GM12864 (cell line): ENCODE measurements at places on chromosomes 7 and 10.

GRCh38 chr10:112098682-112099081 lies 84.9 kb downstream of the GPAM start:
- DNase-seq = no peak

DNA sequence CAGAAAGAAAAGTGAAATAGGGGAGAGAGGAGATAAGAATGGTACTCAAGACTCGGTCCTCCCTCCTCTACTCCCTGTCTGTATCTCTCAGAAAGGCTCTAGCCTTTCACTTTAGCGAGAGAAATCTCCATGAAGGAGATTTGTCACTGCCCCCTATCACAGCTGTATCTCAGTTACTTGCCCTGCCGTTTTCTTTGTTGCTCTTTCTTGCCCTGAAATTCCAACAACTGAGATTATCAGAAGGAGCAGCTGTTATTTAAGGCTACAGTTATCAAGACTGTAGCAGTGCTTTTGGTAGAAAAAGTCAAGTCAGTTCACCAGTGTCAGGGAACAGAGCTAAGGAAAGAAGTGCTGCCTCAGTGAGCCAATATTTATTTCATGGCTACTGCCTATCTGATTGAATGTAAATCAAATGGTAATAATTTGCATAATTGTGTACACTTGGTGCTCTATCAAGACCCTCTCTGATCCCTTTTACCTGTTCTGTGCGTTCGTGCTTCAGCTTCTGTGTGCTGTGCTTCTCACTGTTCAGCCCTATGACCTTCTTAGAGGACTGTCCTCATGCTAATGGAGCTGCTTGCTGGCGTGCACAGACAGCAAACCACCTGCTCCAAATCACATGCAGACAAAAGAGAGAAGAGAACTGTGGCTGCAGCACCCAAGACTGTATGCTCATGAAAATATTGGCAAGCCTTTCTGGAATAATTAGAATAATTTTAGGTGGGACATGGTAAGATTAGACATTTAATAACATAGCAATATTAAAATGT lies 180.2 kb upstream of the FAM3C start:
- no peak for DNase-seq

DNA sequence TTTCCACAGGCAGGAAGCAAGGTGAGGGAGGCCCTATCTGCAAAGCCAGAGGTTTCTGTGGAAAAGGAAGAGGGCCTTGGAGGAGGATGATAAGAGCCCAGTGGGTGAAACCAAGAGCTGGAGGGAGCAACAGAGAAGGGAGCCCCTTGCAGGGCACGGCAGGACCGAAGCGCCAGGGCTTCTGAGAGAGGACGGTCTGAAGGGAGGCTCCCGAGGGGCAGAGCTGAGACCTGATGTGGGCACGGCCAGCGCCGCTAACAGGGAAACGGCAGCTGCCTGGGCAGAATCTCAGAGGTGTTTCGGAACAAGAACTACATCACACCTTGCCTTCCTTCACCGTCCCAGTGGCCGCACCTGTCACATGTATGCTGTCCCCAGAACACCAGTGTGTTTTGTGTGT lies 144.3 kb upstream of the ADARB2 start:
- no peak for DNase-seq

DNA sequence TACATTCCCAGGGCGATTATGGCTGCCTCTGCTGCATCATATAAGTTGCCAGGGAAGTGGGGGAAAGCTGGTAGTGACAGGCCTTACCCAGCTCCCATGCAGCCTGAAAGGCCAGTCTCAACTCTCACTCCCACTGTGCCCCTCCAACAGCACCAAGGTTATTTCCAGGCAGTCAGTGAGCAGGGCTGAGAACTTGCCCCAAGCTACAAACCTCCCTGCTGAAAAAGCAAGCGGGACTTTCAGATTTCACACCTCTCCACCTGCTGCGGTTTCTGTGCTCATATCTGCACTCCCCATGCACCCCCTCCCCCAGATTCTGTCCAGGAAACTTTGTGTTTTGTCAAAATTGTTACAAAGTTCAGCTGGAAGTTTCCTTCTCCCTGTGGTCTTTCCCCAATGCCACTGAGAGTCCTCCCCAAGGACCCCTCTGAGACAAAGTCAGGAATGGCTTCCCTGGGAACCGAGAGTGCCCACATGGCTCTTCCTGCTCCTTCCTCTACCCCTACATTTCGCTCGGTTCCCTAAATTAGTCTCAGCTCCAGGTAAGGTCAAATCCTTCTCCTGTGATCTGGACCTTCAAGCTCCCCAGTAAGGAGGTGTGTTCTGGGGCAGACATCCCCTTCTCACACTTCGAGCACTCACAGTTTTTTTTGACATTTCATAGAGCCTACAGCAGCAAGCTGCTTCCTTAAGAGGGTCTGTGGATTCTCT lies 25.3 kb upstream of the WNT2 start:
- DNase-seq = peak; percentile 46

DNA sequence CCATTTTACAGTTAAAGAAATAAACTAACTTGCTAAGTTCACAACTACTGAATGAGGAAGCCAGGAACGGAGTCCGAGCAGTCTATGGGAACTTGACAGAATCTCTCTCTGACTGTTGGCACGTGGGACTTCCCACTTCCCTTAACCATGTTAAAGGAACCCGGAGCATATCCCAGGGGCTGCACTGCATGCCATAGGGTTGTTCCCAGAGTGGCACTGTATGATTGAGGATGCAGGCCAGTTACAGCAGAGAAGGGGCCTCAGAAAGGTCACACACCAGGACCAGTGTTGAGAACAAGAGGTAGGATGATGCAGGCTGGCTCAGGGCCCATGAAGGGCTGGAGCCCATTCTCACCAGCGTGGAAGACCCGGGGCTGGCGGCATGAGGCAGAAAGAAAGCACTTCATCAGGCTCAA lies 201.8 kb downstream of the NSUN6 start:
- no peak for DNase-seq

DNA sequence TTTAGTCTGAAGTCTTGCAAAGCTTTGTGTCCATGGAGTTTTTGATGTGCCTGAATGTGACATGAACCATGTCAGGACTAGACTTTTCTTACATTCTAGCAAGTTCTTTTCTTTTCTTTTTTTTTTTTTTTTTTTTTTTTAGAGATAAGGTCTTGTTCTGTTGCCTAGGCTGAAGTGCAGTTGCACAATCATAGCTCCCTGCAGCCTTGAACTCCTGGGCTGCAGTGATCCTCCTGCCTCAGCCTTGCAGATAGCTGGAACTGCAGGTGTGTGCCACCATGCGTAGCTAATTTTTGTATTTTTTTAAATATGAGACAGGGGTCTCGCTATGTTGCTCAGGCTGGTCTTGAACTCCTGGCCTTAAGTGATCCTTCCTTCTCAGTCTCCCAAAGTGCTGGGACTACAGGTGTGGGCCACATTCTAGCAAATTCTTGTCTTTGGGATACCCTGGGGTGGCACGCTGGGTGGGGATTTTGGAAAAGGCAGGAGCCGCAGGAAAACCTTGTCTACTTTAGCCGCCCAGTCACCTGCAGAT lies 152.8 kb downstream of the SVIL start:
- no peak for DNase-seq
